HAP-1 (cell line): ENCODE measurements at places on chromosomes 11 and 22.
A peak's percentile ranks its signal among the peaks of the same experiment; 100 is the strongest.

GRCh38 chr11:115266066-115266639 is 238.1 kb downstream of the CADM1 start:
- no peak for DNase-seq

- peak; percentile 14 for DNase-seq
Observed at GRCh38 chr11:95247127-95247684, 16.2 kb upstream of the SESN3 start.

GRCh38 chr11:33266393-33267215 is 9.4 kb downstream of the HIPK3 start:
- peak; percentile 33 for DNase-seq

- DNase-seq, result no peak
Observed at GRCh38 chr22:38601221-38601764, 31.3 kb upstream of the DMC1 start.

DNA sequence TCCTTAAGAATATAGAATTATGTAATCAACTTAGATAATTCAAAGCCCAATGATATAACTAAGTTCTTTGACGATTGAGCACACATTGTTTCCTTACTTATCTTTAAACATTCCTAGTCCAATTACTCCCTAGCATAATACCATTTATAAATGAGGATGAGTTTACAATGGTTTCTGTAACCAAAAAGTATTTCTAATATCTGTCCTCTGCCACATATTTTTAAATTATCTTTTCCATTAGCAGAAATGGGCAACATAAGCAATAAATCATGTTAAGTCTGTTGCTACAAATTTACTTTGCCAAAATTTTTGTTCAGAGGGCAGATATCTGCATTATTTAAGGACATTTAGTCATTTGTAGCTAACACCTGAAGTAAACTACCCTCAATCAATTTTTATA is 6.7 kb downstream of the CREBZF start:
- no peak for DNase-seq
